ENCODE measurements at places on chromosomes 11 and 22. TPM values are rescaled to one million over a fixed set of nuclear protein-coding genes. Genes with fewer than 3 reads are reported as not detected.

GRCh38 chr11:76744186-76745043 lies 38.7 kb upstream of the TSKU start:
- no peak for DNase-seq

GRCh38 chr11:638631-639331 lies 1.7 kb downstream of the DRD4 start:
- peak; percentile 87 for DNase-seq

- no peak for DNase-seq
Measured at GRCh38 chr22:46763051-46763705, 728 bp downstream of the TBC1D22A start.

GRCh38 chr11:30481330-30481729 lies 104.8 kb downstream of the MPPED2 start:
- peak; percentile 50 for DNase-seq

DNA sequence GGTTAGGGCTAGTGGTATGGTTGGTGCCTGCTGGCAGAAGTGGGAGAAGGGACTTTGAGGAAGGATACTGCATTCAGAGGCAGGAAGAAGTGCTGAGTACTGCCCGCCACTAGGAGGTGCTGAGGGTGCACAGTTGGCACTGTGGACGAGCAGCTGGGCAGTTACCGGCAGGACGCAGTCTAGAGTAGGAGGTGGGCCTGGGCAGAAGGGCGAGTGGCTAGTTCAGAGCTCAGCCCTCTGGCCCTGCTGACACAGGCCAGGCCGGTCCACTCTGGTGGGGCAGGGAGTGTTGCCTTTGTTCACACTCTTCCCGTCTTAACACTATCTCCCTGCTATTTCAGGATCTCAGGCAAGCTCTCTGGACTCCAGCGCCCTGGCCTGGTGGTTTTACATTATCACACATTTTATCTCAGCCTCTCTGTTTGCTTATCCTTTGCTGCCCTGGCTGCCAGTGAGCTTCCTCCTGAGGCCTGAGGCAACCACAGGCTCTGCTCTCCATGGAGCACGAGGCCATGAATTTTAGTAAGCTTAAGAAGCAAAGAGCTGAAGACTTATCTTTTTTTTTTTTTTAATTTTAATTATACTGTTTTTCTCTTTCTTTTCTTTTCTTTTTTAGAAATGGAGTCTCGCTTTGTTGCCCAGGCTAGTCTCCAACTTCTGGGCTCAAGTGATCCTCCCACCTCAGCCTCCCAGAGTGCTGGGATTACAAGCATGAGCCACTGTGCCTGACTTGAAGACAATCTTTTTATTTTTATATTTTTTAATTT lies 26.9 kb downstream of the SNAP29 start:
- peak; percentile 96 for DNase-seq

DNA sequence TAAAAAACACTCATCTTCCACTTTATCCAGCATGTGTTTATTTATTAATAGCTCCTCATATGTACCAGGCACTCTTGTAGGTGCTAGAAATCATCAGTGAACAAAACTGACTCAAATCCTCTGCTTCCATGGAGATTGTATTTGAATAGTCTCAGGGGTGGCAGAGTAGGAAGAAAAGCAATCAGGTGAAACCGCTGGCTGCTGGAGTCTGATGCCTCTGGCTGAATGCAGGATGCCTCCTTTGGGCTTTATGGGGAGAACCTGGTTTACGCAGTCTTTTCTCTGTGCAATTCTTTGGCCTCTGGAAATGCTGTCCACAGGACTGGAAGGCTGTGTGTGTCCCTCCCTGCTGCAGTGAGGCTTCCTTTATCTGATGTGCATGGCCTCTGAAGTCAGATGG lies 12.8 kb upstream of the OSBP2 start:
- no peak for DNase-seq

DNA sequence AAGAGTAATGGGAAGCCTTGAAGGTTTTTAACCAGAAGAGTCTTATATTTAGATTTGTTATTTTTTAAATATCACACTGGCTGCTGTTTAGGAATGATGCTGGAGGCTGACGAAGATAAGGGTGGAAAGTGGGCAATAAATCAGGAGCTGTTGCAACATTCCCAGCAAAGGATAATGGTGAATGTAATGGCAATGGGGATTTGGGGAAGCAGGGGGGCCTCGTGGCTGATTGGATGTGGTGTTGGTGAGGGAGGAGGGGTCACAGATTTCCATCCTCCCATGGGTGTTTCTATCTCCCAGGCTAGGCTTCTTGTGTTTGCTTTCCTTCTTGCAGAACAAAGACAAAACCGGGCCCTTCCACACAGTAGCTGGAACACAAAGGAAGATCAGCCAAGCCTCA lies 80.8 kb downstream of the PIWIL4 start:
- DNase-seq, result peak; percentile 76

The MS4A14 gene
- not detected for total RNA-seq

The TRAF6 gene
- total RNA-seq, result 8.7 TPM
